ENCODE measurements at places on chromosomes 1 and 21. TPM values are rescaled to one million over a fixed set of nuclear protein-coding genes. Genes with fewer than 3 reads are reported as not detected.

Gene CASZ1
- 3.9 TPM for total RNA-seq

Gene OBSCN
- total RNA-seq = 23.1 TPM

Gene NPL
- total RNA-seq = 21.9 TPM

Gene NFASC
- total RNA-seq = 6.0 TPM

Gene S100A7A
- 2.9 TPM for total RNA-seq

Gene TNFRSF9
- total RNA-seq = 1.2 TPM

Gene GBP6
- total RNA-seq = 0.48 TPM

Gene RGS4
- 72.0 TPM for total RNA-seq

Gene SPATA1
- 4.8 TPM for total RNA-seq

Gene SHE
- 3.4 TPM for total RNA-seq

Gene TMEM81
- total RNA-seq = not detected

Gene PAPPA2
- total RNA-seq = 2.4 TPM

Measured in umbilical cord (tissue), 2 donors.